ENCODE measurements at places on chromosomes 6 and 20. TPM values are rescaled to one million over a fixed set of nuclear protein-coding genes. Genes with fewer than 3 reads are reported as not detected.

The SLC13A3 gene
- total RNA-seq = 3.9 TPM

The NR2E1 gene
- not detected for total RNA-seq

The SNAI1 gene
- not detected for total RNA-seq

The SFTA2 gene
- total RNA-seq = 0.39 TPM

The TGM6 gene
- not detected for total RNA-seq
